HuH-7 (cell line): ENCODE measurements at places on chromosomes 16 and 17.

- DNase-seq, result no peak
Measured at GRCh38 chr16:66486773-66487579, 59.9 kb downstream of the BEAN1 start.

GRCh38 chr16:89863741-89864526 lies 9.5 kb upstream of the TCF25 start:
- DNase-seq, result no peak

DNA sequence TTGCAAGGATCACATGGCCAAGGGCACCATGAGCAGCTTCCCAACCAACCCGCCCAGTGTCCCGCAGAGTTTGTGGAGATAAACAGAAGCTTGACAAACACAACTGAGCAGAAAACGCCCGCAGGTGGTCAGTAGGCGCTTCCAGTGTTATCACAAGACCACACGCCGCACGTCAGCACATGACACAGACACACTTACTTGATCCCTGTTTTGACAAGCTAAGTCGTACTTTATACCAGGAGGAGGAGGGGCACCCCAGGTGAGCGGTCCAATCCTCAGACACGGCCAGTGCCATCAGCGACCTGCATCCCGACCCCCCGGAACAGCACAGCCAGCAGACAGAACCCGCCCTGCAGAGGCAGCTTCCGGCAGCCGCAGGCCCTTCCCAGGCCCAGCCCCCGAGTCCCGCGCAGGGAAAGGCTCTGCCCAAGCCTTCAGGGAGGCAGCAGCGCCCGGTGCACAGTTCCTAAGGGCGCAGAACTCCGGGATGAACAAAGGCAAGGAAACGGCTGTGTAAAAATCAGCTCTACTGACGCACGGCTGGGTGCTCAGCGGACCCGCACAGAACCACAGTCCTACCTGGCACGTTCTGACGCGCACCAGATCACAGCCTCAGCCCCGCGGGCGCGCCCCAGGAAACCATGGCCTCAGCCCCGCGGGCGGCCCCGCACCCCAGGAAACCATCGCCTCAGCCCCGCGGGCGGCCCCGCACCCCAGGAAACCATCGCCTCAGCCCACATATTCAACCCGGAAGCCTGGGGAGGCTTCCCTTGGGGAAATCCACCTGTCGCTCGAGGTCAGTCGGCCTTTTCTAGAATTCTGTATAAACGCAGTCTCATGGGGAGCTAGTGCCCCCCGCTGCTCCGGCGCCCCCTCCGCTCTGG lies 27.8 kb downstream of the AXIN1 start:
- DNase-seq, result no peak

DNA sequence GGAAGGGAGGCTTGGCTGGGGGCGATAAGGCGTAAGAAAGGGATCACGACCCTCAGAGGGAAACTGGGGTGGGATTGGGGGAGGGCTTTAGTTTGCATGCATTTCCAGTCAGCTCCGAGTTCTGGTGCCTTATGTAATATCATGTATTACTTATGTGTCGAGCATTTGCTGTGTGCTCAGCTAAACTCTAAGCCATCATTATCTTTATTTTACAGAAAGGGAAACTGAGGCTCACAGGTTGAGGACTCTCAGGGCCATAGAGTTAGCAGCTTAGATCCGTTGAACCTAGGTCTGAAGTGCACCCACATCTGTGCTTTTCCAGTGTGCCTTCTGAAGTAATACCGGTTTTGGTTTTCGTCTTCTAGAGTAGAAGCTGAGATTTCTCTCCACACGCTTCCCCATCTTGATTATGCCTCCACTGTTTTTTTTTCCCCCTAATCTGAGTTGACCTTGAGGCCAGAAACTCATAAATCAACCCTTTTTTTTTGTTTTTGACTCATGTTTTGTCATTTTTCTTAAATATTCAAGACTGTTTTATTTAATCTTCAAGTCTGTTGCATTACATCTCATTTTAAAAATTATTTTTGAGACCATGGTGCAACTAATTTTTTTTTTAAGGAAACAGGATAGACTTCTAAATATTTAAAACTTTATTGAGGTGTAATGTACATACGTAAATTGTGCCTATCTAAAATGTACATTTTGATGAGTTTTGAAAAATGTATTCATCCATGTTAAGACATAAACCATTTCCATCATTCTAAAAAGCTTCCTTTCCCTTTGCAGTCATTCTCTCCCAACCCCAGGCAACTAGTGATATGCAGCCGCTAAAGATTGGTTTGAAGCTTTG lies 741 bp downstream of the CYB5B start:
- DNase-seq, result no peak

GRCh38 chr16:88023366-88023765 lies 72.1 kb downstream of the BANP start:
- DNase-seq, result no peak
